A549 treated with CORT108297 at 1 μM for 4 hours (cell line): ENCODE measurements at places on chromosomes 7 and 10. TPM values are rescaled to one million over a fixed set of nuclear protein-coding genes. Genes with fewer than 3 reads are reported as not detected.

Gene RET
- total RNA-seq, result 0.50 to 0.98 TPM (median 0.67 TPM) in 5 replicates

Gene DRGX
- 0.06 to 0.09 TPM in 2 of 5 replicates, not detected in the others for total RNA-seq

Gene FAM237B
- total RNA-seq, result not detected in 5 replicates

Gene OR2A1
- not detected in 5 replicates for total RNA-seq

Gene STOX1
- total RNA-seq, result 0.61 to 0.87 TPM (median 0.68 TPM) in 5 replicates

Gene GLI3
- total RNA-seq, result 0.07 to 0.42 TPM (median 0.13 TPM) in 5 replicates
